CD8-positive, alpha-beta memory T cell (primary cell): ENCODE measurements at places on chromosomes 4 and X. TPM values are rescaled to one million over a fixed set of nuclear protein-coding genes. Genes with fewer than 3 reads are reported as not detected.

The MAGEA2 gene
- not detected for total RNA-seq

The CHRDL1 gene
- not detected for total RNA-seq

The MAMLD1 gene
- 7.3 TPM for total RNA-seq

The TMEM47 gene
- not detected for total RNA-seq

The NPY5R gene
- not detected for total RNA-seq
